Fibroblast of skin of abdomen (primary cell): ENCODE measurements at places on chromosomes 13 and 19.

- no peak for DNase-seq
Observed at GRCh38 chr13:100506600-100507422, 81.8 kb downstream of the GGACT start.

- no peak for DNase-seq
Observed at GRCh38 chr13:113618455-113618854, 33.9 kb downstream of the TFDP1 start.

- DNase-seq = no peak
Observed at GRCh38 chr13:99962242-99962641, 9.3 kb downstream of the ZIC5 start.

- DNase-seq = peak; percentile 92
Observed at GRCh38 chr19:55062735-55063491, at the start of gene RDH13. Gene RDH13 (minus strand): TSS chr19:55063148. CDS start chr19:55063032, 116 bp downstream.

- DNase-seq = no peak
Observed at GRCh38 chr13:39406688-39407087, 196.3 kb downstream of the LHFPL6 start.

GRCh38 chr13:35723053-35723461, 246.6 kb upstream of the MAB21L1 start:
- DNase-seq = peak; percentile 39

DNA sequence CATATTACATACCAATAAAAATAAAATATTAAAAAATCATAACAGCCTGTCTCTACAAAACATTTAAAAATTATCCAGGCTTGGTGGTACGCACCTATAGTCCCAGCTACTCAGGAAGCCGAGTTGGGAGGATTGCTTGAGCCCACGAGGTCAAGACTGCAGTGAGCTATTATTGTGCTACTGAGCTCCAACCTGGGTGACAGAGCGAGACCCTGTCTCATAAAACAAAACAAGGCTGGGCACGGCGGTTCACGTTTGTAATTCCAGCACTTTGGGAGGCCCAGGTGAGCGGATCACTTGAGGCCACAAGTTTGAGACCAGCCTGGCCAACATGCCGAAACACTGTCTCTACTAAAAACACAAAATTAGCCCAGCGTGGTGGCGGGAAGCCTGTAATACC, 52.2 kb upstream of the LSM14A start:
- DNase-seq = no peak
